ENCODE measurements at places on chromosomes 3 and 15.

- no peak for DNase-seq
Observed at GRCh38 chr3:61981060-61981459, 392.3 kb downstream of the FEZF2 start.

DNA sequence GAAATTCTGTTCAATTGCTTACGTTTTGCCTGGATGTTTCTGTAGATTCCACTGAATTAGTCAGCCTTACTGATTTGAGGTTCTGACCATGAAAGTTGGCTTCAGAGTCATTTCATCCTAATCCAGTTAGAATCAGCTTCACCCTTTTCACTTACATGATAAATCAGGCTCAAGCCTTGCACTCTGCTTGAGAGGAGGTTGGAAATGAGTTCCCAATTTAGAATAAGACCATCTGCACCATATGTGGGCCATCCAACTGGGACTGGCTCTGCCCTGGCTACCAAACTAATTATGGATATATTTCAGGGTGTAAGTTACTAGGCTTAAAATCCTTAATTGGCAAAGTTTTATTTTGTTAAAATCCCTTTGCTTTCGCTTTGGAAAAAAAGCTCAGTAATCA lies 255.7 kb downstream of the CHL1 start:
- no peak for DNase-seq

DNA sequence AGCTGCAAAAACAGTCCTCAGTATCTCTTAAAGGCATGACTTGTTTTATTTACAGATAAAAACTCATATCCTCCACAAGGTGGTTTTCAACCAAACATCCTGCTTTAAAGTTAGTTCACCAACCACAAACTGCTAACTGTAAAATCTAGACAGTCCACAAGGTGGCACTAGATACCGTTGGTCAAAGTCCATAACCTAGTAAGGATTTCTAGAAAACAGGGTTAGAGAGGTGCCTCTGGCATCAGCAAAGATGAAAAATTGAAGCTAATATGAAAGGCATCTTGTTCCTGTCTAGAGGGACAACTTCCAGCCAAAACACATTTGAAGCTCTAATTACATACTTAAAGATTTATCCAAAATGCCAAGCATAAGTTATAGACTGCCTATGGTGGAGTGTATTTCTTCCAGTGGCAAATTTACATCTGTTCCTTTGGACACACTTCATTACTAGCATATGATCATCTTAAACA lies 56.0 kb downstream of the ZMAT3 start:
- no peak for DNase-seq

DNA sequence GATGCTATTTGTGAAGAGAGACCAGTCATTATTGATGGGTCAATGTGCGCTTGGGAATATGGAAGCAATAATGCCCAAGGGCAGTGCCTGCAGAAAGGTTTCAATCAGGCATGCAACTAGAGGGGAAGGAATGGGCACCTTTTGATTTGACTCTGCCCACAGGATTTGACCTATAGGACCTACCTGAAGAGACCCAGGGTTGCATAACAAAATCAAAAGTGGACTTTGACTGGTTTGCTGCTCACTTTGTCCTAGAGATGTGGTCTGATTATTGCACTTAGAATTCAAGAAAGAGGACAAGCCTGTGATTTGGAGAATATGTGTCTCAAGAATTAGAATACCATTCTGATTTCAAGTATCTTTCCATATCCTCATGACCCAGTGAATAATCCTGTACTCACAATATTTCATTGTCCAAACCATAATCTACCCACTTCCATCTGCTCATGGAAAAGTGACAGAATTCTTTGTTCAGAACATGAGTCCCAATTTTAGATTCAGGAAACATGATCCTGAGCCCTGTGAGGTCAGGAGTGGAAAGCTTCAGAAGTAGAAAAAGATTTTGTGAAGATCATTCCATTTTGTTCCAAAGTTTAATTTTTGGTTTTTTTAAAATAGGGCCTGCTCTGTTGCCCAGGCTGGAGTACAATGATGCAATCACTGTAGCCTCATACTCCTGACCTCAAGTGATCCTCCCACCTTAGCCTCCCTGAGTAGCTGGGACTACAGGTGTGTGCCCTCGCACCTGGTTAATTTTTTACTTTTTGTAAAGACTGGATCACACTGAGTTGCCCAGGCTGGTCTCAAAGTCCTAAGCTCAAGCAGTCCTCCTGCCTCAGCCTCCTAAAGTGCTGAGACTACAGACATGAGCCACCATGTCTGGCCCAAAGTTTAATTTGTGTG lies 151.3 kb upstream of the NR2E3 start:
- DNase-seq, result no peak

DNA sequence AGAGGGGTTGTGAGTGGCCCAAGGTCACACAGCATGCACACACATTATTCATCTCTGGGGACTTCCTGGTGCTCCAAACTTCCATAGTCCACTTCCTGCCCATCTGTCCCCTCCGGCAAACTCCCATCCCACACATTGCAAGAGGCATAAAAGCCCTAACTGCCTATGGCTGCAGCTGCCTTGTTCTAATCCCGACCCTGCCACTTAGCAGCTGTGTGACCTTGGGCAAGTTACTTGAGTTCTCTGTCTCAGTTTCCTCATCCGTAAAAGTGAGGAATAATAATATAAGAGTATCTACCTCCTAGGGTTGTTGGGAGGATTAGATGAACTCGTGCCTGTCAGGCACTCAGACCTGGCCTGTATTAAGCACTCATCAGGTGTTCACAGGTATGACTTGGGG lies 84.2 kb downstream of the SMAD6 start:
- DNase-seq, result no peak

GRCh38 chr3:156637480-156638022 lies 36.8 kb upstream of the TIPARP start:
- DNase-seq, result no peak

- DNase-seq, result no peak
Observed at GRCh38 chr15:34259566-34259965, 34.8 kb downstream of the EMC4 start.

GRCh38 chr3:136979684-136980083 lies 21.9 kb downstream of the IL20RB start:
- no peak for DNase-seq

DNA sequence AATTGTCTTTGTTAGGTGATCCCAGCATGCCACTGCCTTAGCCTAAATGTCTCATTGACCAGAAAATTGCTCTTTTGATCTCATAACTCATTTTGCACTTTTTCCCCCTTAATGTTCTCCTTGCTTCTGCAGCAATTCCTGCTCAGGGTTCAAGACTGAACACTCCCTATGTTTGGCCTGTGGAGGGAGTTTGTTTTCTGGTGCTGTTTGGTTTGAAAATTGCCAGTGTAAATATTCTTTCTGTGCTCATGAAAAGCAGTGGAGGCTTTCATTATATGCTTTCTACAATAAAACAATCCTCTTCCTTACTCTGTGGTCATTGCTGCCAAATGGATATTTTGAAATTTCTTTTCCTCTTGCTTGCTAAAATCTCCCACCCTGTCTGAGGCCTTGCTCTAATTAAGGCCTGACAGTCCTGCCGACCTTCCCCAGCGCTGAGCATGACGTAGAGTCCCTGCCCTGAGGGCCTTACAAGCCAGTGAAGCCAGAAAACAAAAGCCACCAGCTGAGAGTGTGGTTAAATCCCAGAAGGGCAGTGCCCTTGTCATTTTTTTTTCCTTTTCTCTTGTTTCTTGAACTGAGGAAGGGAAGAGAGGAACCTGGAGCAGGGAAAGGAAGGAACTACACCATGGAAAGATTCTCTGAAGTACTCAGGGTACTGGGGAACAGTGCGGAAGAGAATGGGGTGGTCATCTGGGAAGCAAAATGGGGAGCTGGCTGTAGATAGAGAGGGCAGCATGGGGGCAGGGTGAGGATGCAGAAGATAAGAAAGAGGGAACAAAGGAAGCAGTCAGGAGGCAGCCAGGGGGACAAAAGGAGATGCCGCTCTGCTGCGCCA lies 24.8 kb downstream of the ZBTB38 start:
- DNase-seq, result no peak

- DNase-seq, result no peak
Observed at GRCh38 chr3:55521738-55522421, 34.8 kb upstream of the WNT5A start.

DNA sequence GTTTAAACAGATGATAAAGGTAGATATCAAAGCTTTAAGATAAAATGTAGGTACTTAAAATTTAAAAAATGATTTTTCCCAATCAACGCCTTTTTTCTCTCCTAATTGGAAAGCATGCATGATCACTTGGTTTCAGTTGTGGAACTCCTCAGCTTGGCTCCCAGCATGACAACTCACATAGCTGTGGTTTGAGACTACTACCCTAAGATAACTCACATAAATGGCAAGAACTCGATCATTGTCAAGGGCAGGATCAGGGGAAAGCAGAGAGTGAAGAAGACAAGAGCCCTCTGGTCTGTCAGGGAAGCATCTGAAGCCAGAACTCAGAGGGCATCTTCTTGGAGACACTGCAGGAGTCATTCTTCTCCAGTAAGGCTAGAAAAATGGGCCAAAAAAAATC lies 516.7 kb downstream of the NTRK3 start:
- no peak for DNase-seq

- no peak for DNase-seq
Observed at GRCh38 chr15:59437142-59437816, 707 bp upstream of the FAM81A start.

- no peak for DNase-seq
Observed at GRCh38 chr3:39972508-39972907, 163.1 kb downstream of the MYRIP start.

DNA sequence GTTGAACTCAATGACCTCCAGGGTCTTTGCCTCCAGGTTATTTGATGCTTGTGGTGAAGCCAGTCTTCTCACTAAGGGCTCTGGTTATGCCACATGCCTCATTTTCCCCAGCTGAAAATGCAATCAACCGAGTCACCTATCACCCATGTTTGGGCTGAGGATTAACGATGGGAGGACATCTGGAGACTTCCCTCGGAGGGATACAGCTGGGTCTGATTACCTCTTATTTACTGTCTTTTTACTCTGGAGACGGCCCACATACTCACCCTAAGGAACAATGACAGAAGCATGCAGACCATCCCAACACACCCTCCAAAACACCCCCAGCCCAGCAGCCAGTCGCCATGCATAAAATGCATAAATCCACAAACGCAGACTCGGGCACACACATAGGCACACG lies 187.4 kb downstream of the OPA1 start:
- no peak for DNase-seq

GRCh38 chr3:183875411-183875810 lies 9.3 kb downstream of the PARL start:
- no peak for DNase-seq

DNA sequence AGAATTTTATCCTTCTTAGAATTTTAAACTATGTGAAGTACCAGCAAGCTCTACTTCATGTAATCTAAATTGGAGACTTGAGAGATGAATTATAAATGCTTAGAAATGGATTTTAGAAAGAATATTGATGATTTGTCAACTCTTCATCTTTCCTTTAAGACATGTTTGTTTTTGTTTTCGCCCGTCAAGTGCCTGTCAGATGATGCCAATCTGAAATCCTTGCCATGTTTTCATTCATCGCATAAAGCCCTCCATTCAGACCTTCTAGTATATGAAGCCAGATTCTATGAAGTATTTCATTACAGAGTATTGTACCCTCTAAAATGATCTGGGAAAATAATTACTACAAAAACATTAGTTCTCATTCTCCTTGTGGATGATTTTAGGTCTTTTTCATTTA lies 223.2 kb upstream of the SOX2 start:
- no peak for DNase-seq

DNA sequence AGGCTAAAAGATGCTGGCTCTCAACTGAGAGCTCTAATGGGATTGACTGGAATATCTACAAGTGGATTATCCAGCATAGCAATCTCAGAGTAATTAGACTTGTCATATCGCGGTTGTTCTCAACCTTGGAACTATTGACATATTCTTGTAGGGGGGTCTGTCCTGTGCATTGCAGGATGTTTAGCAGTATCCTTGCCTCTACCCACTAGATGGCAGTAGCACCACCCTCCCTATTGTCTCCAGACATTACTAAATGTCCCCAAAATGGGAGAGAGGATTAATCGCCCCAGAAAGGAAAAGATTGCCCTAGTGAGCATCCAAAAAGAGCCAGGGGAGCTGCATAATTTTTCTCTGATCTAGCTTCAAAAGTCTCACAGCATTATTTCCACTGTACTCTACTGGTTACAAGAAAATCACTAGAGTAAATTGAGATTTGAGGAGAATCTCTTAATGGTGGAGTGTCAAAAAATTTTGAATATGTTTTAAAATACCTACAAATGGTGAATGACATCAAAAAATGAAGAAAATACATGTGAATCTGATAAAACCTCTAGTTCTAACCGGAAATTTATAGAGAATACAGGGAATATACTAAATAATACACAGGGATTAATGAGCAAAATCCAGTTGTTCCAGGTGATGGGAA lies 388.2 kb upstream of the AGTR1 start:
- no peak for DNase-seq

DNA sequence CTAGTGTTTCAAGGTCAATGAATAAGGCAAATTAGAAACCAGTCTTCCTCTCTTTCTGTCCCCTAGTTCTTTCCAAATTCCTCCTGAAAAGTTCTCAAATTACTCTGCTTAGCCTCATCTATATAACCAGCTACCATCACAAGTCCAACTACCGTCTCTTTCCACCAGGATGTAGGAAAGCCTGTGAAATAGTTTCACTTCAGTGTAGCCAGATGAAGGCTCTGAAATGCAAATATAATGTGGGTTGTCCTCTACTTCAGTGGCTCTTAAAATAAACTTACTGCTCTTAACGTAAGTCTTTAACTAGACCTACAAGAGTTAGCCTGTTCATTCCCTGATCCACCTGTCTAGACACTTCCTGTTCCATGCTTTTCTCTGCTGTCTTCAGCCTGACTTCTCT lies 827.7 kb downstream of the ROBO1 start:
- no peak for DNase-seq

DNA sequence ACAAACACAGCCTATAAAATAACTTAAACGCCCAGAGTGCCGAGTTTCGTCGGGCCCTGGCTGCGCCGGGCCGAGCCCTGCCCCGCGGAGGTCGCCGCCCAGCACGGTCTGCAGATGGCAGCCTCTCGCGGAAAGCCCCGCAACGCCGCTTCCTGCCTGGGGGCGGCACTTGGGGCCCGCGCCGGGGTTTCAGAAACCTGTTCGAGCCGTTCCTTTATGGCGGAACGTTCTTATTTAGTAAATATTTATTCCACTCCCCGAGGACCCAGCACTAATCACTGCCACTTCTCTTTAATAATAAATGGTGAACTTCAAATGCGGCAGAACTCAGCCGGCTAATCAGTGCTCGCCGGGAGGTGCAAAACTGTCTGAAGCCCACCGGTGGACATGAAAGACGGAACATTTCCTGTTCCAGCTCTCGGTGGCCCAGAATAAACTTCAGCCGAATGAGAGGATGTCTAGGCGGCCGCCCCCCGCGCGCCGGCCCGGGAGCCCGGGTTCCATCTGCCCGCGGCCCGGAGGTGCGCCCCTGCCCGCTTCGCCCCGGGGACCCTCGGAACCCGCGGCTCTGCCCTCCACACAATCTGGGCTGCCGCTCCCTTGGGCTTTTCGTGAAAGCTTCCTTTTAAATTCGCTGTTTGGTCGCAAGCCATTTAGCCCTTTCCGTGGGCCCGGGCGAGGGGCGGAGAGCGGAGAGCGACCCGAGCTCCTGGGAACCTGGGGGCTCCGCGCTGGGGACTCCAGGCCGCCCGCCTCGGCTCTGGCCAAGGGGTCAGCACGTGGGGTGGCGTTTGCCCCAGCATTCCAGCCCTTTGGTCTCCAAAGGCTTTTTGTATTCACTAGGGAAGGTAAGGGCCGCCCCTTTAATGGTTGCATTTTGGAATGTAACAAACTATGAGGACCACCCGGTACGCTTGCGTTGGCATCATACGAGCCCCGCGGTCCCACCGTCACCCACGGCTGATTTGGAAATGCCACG lies 110.8 kb upstream of the ATP11B start:
- peak; percentile 33 for DNase-seq
